ENCODE measurements at places on chromosomes 4 and X. TPM values are rescaled to one million over a fixed set of nuclear protein-coding genes. Genes with fewer than 3 reads are reported as not detected.
A peak's percentile ranks its signal among the peaks of the same experiment; 100 is the strongest.

The COMMD8 gene
- total RNA-seq = 4.8 TPM

GRCh38 chrX:15073313-15073712 lies 196.6 kb downstream of the ASB9 start:
- no peak overlapping the region for H3K27ac ChIP-seq
- DNase-seq = no peak
- no peaks in the 10 kb centered on the region for H3K36me3 ChIP-seq
- no peak overlapping the region for H3K4me3 ChIP-seq

DNA sequence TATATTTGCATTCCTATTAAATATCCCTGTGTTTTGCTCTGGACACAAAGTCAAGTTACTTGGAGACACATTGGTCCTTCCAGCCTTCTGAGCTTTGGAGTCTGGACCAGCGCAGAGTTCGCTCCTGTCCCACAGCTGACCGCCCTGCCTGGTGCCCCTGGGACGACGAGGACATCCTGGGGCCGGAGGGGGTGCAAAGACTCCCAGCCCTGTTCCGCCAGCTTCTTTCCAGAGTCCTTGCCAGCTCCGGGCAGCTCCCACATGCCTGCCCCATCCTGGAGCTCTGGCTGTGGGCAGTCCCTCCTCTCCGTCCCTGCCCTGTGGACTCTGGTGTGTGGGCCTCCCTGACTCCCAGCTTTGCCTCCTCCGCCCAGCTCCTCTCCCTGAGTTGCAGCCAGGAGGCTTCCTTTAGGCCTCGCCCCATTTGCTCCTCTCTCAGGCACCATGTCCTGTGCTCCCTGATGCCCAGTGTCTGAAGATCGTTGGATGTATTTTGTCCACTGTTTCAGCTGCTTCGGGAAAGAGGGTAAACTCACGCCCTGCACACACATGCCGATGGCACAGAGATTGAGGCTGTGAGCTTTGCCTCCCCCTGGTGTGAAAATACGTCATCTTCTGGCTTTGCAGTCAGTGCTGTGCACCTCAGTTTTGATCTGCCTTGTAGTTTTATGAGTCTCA lies 4.9 kb upstream of the PCGF3 start:
- no peaks in the 10 kb centered on the region for H3K36me3 ChIP-seq
- H3K4me3 ChIP-seq = no peak overlapping the region
- no peaks in the 10 kb centered on the region for H3K27me3 ChIP-seq
- H3K27ac ChIP-seq = no peak overlapping the region
- DNase-seq = no peak
- H3K4me1 ChIP-seq = no peaks in the 10 kb centered on the region

The RIPPLY1 gene
- not detected for total RNA-seq

GRCh38 chr4:22434895-22435294 lies 81.0 kb downstream of the ADGRA3 start:
- no peaks in the 10 kb centered on the region for H3K4me1 ChIP-seq
- H3K4me3 ChIP-seq = no peak overlapping the region
- DNase-seq = no peak

- H3K36me3 ChIP-seq = no peaks in the 10 kb centered on the region
- H3K4me3 ChIP-seq = no peak overlapping the region
- no peak overlapping the region for H3K27ac ChIP-seq
- DNase-seq = no peak
- no peaks in the 10 kb centered on the region for H3K27me3 ChIP-seq
These were observed 62.6 kb upstream of the TEX13D start for GRCh38 chrX:124269881-124270280.

The CXCL1 gene
- not detected for total RNA-seq

DNA sequence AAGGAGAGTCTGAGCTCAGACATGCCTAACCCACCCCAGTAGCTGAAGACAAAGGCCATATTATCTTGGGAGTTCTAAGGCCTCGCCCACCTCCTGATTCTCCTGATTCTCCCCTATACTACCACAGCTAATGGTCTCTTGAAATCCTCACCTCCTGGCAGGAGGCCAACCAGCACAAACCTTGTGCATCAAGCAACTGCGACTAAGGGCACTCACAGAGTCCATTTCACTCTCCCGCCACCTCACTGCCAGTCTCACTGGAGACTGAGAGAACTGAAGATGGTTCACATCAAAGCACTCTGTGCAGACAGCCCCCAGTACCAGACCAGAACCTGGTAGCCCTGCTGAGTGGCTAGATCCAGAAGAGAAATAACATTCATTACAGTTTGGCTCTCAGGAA lies 102.1 kb upstream of the KLF8 start:
- no peaks in the 10 kb centered on the region for H3K36me3 ChIP-seq
- no peaks in the 10 kb centered on the region for H3K4me1 ChIP-seq
- no peaks in the 10 kb centered on the region for H3K27me3 ChIP-seq
- H3K27ac ChIP-seq = no peak overlapping the region
- DNase-seq = no peak
- H3K4me3 ChIP-seq = no peak overlapping the region

DNA sequence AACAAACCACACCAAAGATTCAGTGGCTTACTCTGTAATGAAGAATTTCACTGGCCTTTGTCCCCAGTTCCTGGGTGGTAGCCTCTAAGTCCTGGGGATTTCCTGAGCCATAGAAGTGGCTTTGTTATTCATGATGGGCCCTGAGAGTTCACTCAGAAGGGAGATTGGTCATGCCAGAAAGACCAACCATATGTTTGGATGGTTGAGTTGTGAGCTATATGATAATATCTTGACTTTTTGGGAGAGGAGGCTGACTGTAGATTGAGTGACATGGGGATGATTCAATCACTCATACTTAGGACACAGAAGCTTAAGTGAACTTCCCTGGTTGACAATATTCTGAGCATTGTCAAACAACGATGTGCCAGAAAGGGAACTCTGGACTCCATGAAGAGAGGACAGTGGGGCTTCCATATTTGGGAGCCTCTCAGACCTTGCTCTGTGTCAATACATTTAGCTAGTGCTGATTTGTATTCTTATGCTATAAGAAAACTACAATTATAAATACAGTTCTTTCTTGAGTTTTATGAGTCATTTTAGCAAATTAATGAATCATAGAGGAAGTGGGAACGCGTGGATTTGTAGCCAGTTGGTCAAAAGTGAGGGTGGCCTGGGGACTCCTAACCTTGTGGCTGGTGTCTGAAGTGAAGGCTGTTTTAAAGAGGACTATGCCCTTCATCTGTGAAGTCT lies 392.0 kb downstream of the GBA3 start:
- no peaks in the 10 kb centered on the region for H3K4me1 ChIP-seq
- DNase-seq = no peak
- no peak overlapping the region for H3K4me3 ChIP-seq
- no peak overlapping the region for H3K27ac ChIP-seq
- H3K36me3 ChIP-seq = no peaks in the 10 kb centered on the region
- no peaks in the 10 kb centered on the region for H3K27me3 ChIP-seq

The NLGN3 gene
- total RNA-seq = 0.39 TPM

- H3K27me3 ChIP-seq = no peaks in the 10 kb centered on the region
- no peak overlapping the region for H3K4me3 ChIP-seq
- H3K36me3 ChIP-seq = no peaks in the 10 kb centered on the region
- no peak overlapping the region for H3K27ac ChIP-seq
- no peak for DNase-seq
- no peaks in the 10 kb centered on the region for H3K4me1 ChIP-seq
These were observed 474.8 kb downstream of the PDGFC start for GRCh38 chr4:156496797-156497196.

GRCh38 chr4:102817613-102818268 lies 9.6 kb downstream of the UBE2D3 start:
- no peak for DNase-seq
- H3K27ac ChIP-seq = peak overlapping the region; percentile 70
- H3K4me1 ChIP-seq = peaks cover 95% of the 10 kb centered on the region

The SOD3 gene
- total RNA-seq = 13.0 TPM

GRCh38 chr4:7758476-7758875 lies 181.2 kb downstream of the AFAP1 start:
- H3K36me3 ChIP-seq = no peaks in the 10 kb centered on the region
- H3K4me1 ChIP-seq = peaks cover 18% of the 10 kb centered on the region
- H3K4me3 ChIP-seq = no peak overlapping the region
- DNase-seq = no peak

Measured in gastrocnemius medialis (tissue), 4 donors.